ENCODE measurements at places on chromosomes 12 and 14.
A peak's percentile ranks its signal among the peaks of the same experiment; 100 is the strongest.

DNA sequence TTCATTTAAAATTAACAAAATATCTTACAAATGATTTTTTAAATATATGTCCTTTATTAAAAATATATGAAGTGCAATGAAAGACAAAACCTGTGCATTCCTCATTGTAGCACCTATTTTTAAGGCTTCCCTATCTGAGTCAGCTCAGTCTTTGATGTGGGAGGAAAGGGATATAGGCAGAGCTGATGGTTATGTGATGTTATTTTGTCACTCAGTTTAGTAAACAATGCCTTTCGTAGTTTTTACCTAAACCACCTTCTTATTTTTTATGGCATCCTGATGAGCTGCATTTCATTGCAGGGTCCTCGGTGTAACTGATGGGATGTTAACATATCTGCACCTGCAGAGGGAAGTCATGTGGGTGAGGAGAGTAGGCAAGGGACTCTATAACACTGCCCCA, 58.9 kb upstream of the FRMD6 start:
- no peak for DNase-seq

GRCh38 chr12:13777374-13777773, 204.0 kb downstream of the GRIN2B start:
- DNase-seq, result no peak

DNA sequence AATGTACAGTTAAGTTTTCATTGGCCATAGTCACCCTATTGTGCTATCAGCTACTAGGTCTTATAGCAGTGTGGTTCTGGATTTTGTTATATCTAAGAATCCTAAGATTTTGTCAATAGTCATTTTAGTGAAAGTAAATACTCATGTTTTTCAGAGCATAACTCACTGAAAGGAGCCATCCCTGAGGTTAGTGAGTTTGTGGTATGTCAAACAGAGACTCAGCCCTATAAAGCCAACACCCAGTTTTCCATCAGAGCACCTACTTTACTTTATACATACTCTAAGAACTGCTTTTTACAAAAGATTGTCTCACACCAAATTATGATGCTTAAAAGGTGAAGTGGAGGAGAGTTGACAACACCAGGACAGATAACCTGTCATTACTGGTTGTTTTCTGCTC, 686.3 kb upstream of the LRFN5 start:
- DNase-seq, result no peak

- DNase-seq, result no peak
These were observed 268.6 kb downstream of the ITPR2 start for GRCh38 chr12:26564391-26564790.

DNA sequence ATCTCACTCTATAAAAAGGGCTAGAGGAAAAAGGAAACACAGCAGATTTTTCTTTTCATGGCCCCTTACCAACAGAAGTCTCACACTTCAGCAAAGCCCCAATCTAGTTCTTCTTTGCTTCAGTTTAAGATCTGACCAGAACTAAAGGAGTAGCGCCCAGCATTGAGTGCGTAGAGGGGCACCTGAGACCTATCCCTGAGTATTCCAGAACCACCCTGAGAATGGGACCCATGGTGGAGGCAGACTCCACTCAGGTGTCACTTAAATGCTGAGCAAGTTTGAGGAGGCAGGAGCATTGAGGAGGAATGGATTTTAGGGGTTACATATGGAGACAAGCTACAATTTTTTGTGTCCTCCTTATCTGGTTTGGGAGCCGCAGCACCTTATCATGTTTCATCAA, 1.8 kb upstream of the HOXC11 start:
- no peak for DNase-seq

DNA sequence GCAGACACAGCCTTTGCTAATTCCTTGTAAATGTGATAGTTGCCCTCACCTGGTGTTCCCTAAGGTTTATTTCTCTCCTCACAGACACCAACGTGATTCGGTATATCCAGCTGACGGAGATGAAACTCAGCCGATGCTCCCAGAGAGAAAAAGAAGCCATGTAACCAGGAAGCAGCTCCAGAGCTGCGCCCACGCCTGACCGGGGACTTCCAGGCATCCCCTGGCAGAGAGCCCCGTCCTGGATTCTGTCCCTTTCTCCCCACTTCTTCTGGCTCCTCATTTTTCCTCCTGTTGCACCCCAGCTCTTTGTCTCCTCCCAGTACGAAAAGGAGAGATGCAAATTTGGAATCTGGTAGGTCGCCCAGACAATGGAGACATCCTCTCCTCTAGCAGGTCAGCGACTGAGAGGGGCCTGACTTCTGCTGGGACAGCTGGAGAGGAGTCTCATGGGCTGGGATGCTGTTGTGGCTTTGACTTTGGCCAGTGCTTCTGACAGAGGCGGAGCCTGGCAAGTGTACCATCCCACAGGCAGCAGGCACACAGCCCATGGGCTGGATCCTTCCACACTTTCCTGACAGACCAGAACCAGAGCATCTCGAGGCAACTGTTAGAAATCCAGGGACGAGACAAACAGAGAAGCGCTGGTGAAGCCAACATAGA, 29.4 kb downstream of the TTC9 start:
- DNase-seq, result no peak

- no peak for DNase-seq
These were observed 131.3 kb downstream of the PHLDA1 start for GRCh38 chr12:75900226-75900625.

DNA sequence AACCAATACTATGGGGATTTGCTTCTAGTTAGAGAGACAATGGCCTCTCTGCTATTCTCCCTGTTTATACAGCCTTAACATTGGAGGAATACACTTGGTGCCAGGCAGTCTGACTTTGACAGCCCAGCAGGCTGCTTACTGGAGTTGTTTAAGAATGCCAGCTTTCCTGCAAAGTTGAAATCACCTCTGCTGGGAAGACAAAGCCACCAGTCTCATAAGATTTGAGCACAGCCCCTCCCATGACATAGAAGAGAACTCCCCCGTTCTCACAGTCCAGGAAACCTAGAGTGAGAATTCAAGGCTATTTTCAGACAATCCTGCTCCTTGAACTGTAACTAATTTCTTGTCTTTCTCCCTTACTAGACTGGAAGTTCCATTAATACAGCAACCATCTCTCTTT, 21.1 kb upstream of the CATSPERB start:
- DNase-seq, result peak; percentile 47

DNA sequence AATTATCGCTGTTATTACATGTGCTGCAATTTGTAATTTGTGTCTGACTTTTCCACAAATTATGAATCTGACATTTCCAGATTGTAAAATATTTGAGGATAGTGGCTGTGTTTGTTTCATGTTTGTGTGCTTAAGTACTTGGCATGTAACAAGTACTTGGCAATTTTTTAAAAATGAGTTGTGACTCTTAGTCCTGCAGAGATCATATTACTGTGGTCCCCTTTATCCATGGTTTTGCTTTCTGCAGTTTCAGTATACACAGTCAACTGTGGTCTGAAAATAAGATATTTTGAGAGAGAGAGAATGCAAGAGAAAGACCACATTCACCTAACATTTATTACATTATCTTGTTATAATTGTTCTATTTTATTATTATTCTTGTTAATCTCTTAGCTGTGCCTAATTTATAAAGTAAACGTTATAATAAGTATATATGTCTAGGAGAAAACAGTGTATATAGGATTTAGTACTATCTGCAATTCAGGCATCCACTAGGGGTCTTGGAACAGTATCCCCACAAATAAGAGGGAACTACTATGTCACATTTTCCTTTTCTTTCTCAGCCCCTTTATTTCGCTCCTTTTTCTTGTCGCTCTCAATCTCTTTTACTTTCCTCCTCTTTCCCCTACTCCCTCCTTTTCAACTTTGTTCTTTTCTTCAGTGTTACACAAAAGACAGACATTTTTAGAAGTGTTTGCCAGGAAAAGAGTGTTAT, 176.1 kb downstream of the FUT8 start:
- DNase-seq, result no peak

DNA sequence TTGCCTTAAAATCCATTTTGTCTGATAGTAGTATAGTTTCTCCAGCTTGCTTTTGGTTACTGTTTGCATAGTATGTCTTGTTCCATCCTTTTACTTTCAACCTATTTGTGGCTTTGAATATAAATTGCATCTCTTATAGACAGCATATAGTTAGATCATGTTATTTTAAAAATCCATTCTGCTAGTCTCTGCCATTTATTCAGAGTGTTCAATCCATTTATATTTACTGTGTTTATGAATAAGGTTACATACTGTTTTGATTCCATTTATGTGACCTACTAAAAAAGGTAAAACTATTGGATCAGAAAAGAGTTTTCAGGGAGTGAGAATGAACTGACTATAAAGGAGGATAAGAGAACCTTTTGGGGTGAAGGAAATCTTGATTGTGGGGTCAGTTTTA, 29.6 kb upstream of the VPS33A start:
- DNase-seq, result no peak

GRCh38 chr14:105261781-105262180, 13.4 kb downstream of the BTBD6 start:
- no peak for DNase-seq

- DNase-seq, result no peak
These were observed 1036.4 kb upstream of the FOXG1 start for GRCh38 chr14:27730204-27730603.
